ENCODE measurements at places on chromosomes 2 and 18.
A peak's percentile ranks its signal among the peaks of the same experiment; 100 is the strongest.

GRCh38 chr2:241958818-241959545 is 89.5 kb downstream of the RTP5 start:
- DNase-seq: no peak

DNA sequence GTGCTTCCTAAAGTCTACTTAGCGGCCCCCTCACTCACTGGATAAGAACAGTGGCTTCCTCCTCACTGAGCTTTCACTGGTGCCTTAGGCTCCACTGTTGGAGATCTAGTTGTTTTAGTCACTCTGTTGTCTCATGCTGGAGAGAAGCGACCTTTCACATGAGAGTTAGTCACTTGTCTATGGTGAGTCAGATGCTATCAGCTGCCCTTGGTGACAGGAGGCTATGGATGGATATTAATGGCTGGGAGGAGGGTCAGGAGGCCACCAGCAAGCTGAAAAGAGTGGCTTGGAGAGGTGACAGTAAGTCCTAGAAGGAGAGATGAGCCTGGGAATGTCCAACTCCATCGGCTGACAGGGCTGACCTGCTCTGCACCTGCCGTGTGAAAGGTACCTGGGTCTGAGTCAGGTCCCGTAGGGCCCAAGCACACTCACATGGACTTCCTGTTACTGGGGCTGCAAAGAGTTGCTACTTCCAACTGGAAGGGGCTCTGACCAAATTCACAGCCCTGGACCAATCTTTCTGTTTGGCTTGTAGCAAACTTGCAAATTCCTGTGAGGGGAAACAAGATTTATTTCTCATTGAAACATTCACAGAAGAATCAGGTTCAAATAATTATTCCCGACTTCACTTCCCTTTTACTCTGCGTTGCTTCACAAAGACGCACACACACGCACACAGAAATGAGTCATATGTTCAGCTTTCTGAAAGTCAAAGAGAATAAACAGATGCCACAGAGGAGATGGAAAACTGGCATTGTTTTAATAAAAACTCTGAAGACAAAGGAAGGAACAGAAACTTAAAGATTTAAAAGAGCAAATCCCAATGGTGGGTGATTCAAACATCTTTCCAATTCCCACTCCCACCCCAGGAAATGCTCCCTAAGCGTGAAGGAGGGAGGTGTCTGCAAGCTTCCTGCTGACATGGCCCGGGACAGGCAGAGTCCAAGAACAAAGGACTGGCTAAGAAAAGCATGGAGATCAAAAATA is 203.5 kb upstream of the TWIST2 start:
- no peak for DNase-seq

GRCh38 chr2:8505311-8505920 is 176.4 kb upstream of the ID2 start:
- peak; percentile 24 for DNase-seq

- no peak for DNase-seq
Observed at GRCh38 chr2:113025737-113026136, 20.5 kb downstream of the IL36A start.

GRCh38 chr2:11466307-11467128 is 557 bp upstream of the E2F6 start:
- peak; percentile 24 for DNase-seq

DNA sequence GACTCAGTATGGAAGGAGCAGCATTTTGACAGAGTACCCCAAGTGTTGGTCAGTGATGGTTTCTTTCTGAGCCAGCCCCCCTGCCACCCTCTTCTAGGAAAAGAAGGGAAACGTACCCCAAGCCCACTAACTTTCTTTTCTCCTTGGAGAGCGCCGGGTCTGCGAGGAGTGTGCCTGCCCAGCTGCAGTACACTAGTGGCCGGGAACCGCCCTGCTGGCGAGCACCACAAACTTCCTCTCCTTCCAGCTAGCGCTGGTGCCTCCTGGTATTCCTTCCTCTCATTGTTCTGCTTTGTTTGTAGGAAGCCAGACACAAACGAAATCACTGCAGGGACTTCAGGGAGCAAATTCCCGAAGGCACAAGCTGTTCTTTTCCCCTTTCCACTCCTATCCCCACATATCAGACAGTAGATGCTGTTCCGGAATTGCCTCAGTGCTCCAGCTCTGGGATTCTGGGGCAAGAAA is 1.8 kb downstream of the CCDC85A start:
- DNase-seq: no peak

- no peak for DNase-seq
Observed at GRCh38 chr2:28972778-28973335, 8.2 kb upstream of the TOGARAM2 start.

- DNase-seq: no peak
Observed at GRCh38 chr18:55283309-55283708, 304.7 kb downstream of the TCF4 start.

DNA sequence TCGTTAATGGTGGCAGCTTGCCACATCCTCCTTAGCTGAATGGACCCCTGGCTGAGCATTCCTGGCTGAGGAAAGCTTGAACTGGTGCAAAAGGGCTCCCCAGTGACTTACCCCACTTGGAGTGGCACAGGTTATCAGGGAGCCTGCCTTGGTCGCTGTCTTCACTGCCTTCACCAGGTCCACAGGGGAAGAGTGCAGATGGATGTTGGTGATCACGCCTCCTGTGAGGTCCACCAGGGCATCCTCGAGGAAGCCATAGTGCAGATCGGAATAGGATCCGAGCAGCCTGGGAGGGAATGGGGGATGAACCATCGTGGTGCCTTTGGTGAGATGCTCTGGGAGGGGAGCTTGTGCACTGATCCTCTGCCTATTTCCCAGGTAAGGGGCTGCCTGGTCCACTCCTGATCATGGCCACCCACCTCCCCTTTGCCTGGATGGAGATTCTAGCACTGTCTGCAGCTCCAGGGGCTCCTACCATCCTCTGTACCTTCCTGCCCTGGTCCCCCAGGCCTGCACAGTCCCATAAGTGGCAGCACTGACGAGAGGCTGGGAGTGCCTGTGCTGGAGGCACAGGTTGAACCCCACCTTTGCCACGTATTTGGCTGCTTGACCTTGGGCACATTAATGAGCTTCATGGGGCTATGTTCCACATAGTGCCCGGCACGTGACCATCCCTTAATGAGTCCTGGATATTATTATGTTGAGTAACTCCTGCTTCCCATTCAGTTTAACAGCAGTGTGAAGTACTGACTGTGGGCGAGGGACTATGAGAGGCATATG is 43.0 kb downstream of the CAPN13 start:
- no peak for DNase-seq

DNA sequence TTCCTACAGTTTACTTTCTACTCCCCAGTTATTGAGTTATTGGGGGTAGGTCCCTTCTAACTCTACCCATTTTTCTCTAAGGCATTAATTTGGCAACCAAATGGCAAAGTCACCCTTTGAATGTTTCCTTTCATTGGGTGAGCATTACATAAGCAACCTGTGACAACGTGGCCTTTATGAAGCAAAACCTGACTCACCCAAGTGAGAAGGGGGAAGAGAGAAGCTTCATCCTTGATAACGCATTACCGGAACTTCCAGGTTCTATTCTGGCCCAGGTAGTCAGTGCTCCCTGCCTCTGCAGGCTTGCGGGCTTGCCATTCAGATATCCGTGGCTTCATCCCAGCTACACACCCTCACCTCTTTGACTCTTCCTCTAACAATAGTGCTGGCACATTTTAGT is 39.1 kb upstream of the FAM124B start:
- no peak for DNase-seq

- DNase-seq: no peak
Observed at GRCh38 chr2:189437926-189438325, 3.3 kb upstream of the WDR75 start.

DNA sequence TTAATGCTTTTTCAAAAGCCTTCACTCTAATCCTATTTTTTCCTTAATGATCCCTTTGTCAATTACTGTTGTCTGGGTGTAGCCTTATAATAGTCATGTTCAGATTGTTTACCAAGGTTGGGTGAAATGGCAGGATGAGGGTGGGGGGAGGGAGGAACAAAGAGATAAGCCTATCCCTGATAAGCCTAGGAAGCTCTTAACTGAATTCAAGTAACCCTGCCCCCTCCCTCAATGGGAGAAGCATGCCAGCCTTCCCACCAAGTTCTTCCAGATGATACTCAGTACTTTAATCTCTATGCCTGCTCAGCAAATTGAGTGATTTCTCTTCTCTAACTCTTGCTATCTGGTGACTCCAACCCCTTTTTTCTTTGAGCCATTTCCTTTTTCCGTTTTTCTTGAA is 180.3 kb upstream of the ETAA1 start:
- DNase-seq: no peak

- no peak for DNase-seq
Observed at GRCh38 chr2:28423856-28424605, 31.4 kb downstream of the FOSL2 start.

DNA sequence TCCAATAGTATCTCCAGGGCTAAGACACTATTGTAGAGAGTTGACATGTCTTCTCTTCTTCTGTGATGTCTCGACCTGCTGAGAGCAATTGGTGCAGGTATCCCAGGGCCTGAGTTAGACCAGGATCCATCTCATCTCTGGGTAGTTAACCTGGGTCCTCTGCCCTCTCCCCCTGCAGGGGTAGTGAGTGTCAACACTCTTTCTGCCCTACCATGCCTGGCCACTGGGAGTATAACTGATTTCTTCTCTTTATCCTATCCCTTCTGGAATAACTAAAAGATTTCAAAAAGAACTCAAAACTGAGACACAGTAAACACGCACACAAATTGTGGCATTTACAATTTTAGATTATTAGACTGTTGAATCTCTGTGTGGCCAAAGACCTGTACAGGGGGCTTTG is 20.8 kb upstream of the SIX3 start:
- DNase-seq: no peak

GRCh38 chr2:26148501-26148900 is 24.4 kb upstream of the GAREM2 start:
- DNase-seq: no peak

GRCh38 chr2:219469186-219469724 is 29.4 kb upstream of the GMPPA start:
- no peak for DNase-seq

GRCh38 chr2:137947728-137948336 is 16.4 kb upstream of the HNMT start:
- DNase-seq: peak; percentile 79

- DNase-seq: no peak
Observed at GRCh38 chr2:38925982-38926381, 36.3 kb downstream of the ARHGEF33 start.
